ENCODE measurements at places on chromosomes 6 and 20.

DNA sequence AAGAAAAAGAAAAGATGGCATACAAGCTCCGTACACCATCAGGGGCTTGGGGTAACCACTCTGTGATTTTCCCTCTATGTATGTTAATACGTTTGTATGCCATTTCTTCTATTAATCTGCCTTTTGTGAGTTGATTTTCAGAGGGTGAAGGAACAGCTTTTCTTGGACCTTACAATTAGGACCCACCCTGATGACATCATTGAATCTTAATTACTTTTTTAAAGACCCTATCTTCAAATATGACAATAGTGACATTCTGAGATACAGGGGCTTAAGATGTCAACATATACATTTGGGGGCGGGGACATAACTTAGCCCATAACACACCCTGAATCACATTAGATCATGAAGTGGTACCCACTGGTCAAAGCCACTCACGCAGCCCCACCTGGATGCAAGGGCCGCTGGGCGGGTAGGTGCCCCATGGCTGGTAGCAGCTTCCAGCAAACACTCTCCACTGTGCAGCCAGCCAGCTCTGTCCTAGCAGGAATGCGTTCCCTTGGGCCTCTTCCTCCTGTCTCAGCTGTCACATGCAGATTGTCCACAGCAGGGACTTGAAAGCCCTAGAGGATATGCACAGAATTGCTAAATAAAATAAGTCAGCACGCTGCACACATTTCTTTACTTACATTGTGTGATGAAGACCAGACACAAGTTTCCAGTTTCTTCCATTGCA lies 74.5 kb downstream of the FOXF2 start:
- DNase-seq = no peak

- no peak for DNase-seq
These were observed 838.8 kb downstream of the MAFB start for GRCh38 chr20:39850246-39850645.

DNA sequence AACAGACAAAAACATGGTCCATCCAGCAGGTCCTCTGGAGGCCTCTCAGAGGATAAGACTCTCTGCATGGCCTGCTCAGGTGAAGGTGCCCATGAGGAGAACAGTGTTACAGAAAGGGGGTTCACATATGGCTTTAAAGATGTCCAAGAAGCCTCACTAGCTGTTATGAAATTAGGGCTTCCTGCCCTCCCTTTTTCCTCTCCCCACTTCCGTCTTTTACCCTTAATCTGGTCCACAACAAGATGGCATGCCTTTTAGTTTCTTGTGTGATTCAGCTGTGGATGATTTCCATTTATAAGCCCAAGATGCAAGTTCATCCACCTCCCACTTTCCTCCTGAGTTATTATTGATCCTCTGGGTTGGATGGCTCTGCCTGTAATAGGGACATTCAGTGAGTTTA lies 14.0 kb downstream of the GCNT2 start:
- DNase-seq = no peak

DNA sequence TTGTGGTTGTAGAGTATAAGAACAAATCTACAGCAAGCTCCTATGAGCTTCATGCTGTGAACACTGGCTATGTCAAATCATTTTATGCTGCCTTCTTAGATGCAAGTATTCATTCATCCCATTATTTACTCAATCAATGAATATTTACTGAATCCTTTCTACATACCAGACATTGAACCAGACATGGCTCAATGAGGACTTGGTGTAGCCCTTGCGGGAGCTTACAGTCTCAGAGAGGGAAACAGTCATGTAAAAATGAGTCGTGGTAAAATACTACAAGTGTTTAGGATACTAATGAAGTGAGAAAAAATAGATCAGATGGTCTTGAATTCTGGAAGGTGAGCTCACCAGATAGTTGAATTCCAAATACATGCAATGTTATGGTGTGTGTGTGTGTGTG lies 44.8 kb upstream of the ENPP1 start:
- no peak for DNase-seq

- no peak for DNase-seq
These were observed 170.0 kb upstream of the LAMA2 start for GRCh38 chr6:128712898-128713297.

- DNase-seq = no peak
These were observed 430.3 kb upstream of the SOX4 start for GRCh38 chr6:21163110-21163837.

- DNase-seq = no peak
These were observed 78.4 kb downstream of the GMPR start for GRCh38 chr6:16316741-16317251.

- no peak for DNase-seq
These were observed 122.8 kb downstream of the SYCP2 start for GRCh38 chr20:59810449-59811187.

DNA sequence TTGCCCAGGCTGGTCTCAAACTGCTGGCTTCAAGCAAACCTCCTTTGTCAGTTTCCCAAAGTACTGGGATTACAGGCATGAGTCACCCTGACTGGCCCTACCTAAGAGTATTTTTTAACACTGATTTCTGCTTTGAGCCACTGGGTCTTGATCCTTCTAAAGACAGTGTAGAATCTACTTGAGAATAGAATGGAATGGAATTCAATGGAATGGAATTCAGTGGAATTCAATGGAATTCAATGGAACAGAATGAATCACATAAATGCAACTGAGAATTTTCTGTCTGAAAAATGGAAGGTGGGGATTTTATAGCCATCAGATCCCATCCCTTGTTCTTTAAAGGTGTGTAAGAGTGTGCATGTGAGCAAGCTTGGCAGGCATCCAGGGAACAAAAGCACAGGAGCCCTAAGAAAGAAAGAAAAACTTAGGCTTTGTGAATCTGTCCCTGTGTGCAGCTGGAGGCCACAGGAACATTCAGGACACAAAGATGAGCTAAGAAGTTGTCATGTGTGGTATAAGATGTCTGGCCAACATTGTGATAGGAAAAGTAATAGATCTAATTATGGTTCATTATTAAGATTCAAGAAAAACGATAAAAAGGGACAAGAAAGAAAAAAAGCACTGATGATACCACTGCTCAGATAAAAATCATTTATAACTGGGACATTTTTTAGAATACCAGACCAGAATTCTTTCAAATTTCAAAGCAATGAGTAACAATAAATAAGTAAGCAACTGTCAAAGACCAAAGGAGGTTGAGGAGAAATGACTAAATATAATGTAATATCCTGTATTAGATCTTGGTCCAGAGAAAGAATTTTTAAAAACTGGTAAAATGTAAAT lies 681.0 kb upstream of the GJE1 start:
- DNase-seq = no peak

DNA sequence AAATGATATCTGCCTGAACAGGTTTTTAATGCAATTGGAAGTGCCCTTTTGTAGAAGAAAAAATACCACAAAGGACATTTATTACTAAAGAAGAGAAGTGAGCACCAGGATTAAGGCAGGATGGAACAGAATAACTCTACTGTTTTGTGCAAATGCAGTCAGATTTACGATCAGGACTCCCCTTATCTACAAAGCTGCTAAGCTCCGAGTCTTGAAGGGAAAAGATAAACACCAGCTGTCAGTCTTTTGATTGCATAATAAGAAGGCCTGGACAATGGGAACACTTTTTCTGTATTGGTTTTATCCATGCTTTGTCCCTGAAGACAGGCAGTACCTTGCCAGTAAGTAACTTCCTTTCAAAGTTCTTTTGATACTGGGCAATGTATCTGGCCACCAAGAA lies 797.9 kb upstream of the SLC35B3 start:
- no peak for DNase-seq

DNA sequence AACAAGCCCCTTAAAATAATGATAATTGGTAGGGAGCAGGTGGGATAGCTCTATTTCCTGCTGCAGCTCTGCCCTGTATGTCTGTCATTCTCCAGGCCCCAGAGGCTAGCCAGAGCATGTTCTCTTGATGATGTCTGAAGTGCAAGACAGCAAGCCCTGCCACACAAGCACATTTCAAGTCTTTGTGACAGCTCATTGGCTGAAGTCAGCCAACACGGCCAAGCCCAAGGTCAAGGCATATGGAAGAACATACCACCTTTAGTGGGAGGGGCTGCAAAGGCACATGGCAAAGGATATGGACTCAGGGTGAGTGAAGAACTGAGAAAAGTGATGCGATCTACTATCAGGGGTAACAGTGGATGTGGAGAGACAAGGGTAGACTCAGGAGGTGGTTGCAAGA lies 116.1 kb downstream of the PRND start:
- no peak for DNase-seq

- no peak for DNase-seq
These were observed 13.9 kb downstream of the ZNF217 start for GRCh38 chr20:53579581-53580375.

DNA sequence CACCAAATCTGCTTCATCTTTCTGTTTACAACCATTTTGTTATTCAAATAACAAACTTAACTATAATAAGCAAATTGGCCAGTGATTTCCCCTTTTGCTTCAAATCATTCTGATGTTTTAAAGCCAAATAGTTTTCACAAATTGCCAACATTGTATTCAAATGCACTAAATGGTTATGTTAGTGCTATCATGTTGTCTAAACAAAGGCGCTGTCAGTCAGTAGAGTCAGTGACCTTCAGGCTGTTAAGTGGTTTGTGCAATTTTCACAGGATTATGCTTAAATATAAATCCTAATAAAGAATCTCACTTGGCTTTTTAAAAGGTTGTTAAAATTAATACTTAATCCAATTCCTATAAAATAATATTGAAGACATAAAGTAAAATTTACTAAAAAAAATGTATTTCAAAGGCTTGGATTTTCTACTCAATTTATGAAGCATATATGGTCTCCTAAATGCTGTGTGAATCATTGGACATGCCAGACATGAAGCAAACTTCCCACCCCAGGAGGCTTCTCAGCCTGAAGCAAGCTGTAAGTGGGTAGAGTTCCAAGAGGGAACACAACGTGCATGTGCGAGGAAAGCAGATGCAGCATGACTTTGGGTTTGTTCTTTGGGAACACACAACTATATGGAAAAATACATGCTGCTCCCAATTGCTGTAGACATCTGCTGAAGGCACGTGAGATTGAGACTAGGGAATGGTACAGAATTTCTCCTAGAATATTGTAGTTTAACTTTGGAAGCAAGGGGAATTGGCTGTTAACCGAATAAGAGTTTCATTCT lies 54.9 kb downstream of the RSPO3 start:
- no peak for DNase-seq

DNA sequence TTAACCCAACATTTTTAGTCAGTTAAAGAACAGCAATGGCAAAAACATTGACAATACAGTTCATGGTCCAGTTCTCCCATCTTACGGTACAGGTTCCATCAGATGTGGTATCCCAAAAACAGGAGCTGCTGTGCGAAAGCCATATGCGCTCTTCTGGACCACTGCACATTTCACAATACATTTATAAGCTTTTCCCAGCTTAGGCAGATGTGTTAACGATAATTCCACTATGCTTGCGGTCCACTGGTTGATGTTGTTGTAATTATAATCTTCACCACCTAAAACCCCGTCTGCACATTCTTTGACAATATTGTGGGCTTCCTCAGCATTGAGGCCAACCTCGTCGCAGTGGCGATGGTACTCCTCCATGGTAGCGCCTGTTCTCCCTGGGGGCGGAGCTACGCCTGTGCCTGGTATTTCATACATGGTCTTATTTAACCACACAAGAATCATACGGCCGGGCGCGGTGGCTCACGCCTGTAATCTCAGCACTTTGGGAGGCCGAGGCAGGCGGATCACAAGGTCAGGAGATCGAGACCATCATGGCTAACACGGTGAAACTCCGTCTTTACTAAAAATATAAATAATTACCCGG lies 52.0 kb downstream of the BFSP1 start:
- DNase-seq = no peak

DNA sequence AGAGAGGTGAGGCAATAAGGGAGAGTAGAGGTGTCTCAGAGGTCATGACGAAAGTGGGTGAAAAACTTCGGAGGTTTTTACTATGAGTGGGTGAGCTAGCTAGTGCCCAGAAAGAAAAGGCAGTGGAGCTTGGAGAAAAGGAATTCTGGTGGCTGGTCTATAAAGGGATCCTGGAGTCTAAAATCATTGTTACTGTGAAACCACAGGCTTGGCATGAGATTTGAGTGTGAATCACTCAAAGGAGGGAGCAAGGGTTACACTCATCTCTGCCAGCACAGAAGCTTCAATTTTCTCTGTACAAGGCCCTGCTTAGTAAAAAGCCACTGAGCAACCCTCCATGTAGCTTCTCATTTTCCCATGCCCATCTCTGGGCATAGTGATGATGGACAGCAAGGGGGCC lies 47.5 kb downstream of the CD83 start:
- no peak for DNase-seq

DNA sequence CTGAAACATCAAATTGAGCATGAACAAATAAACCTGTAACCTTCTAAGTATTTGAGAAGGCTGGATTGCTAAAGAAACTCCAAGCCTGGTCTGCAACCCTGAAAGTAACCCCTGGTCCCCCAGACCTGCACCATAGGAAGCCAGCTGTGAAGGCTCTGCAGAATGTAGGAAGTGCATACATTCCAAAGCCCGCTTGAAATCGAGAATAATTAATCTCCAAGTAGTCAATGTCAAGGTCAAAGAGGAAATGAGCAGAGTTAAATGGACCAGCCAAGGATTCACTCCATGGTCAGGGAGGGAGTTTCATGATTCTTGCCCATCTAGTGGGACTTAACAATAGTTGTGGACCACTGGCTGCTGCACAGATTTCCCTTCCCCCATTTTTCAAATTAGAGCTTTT lies 107.6 kb upstream of the RNF24 start:
- DNase-seq = no peak

- no peak for DNase-seq
These were observed 81.1 kb downstream of the RIPOR3 start for GRCh38 chr20:50610212-50610718.

GRCh38 chr6:722077-722524 lies 29.2 kb upstream of the EXOC2 start:
- peak; percentile 65 for DNase-seq

GRCh38 chr6:5472571-5472970 lies 211.3 kb downstream of the FARS2 start:
- DNase-seq = no peak

DNA sequence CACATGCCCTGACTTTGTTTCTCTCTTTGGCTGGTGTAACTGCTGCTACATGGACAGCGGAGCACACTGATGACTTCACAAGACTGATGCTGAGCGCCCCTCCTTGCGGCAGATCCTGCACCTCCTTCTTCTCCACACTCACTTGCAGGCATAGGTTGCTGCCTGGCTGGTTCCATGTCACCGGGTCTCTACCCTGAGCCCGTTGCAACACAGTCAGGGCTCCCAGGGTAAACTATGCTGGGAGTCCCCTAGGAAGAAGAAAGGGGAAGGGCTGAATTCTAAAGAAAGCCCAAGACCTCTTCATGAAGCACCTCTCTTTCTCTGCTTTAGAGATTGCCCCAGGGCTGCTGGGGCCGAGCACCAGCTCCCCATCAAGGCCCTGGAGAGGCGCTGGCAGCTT lies 83.3 kb upstream of the DUSP22 start:
- no peak for DNase-seq
